ENCODE measurements at places on chromosomes 3 and 15.

GRCh38 chr15:90386221-90386620, 1.8 kb upstream of the IQGAP1 start:
- DNase-seq = no peak

- no peak for DNase-seq
Measured at GRCh38 chr15:74873756-74874424, 725 bp upstream of the SCAMP2 start.

DNA sequence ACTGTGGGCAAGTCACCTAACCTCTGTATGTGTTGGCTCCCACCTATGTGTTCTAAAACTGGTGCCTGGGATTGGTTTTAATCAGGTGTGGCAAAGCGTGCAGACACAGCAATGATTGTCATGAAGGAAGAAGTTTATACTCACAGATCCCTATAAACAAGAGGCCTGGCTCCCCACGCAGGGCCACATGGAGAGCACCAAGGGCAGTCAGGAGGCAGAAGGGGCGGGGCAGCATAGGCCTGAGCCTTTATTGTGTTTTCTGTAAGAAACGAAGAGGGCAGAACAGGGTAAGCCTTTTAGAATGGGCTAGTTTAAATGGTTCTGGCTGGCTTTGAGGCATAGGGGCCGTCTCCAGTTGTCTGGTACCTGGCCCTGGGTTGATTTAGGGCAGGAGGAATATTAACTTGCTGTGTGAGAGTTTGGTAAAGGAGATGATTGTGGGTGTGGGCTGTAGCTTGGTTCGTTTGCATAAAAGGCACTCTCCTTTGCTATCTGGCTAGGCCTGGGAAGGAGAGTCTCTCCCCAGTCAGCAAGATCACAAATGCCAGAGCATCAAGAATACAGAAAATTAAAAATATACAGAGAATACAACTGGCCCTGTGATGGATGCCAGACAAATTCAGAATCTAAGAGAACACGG, 2.2 kb upstream of the FBXW12 start:
- no peak for DNase-seq

DNA sequence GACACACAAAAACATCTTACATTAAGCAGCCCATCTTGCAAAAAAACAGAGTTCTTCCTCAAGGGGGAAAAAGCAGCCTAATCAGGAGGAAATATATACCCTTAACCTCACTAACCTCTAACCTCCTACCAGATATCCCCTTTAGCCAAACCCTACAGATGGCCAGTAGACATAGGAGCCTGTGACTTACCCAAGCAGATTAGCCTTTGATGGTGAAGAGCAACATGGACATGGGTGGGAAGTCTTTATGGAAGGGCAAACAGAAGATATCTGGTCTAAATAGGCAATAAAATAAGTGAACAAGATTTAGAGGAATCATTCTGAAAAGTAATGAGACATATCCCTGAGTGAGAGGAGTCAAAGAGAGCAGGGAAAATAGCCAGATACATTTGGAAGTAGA, 119.4 kb upstream of the ARPP21 start:
- no peak for DNase-seq

DNA sequence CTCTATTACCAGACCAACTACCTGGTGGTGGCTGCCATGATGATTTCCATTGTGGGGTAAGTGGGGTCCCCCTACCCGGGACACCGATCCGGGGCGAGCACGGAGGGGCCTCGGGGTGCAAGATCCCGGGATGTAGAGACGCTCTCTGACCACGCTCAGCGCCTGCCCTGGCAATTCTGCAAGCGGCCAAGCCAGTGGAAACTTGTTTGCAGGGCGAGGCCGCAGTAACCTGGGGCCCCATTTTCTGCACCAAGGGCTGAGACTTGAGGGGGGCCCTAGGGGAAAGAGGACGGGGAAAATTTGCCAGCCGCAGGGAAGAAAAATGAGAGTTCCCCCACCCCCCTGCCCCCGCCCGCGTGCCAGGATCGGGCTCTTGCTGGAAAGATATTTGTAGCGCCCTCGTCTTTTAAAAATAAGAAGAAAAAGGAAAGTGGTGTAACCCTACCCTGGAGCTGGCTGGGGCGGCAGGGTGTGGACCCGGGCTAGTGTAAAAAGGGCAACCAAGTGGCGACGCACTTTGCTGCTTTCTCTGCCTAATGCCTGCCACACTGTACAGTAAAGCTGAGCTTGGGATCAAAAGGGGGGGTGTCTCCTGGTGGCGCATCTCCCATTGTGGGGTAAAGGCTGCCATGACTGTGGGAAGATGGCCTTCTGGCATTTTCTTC, 563 bp downstream of the ARL6IP5 start:
- DNase-seq = no peak

- DNase-seq = no peak
Measured at GRCh38 chr15:76328958-76329357, 7.6 kb upstream of the ISL2 start.

- no peak for DNase-seq
Measured at GRCh38 chr3:104190681-104191080, 1176.0 kb upstream of the ALCAM start.

GRCh38 chr3:186360779-186361178, 1.3 kb downstream of the DGKG start:
- DNase-seq = no peak

DNA sequence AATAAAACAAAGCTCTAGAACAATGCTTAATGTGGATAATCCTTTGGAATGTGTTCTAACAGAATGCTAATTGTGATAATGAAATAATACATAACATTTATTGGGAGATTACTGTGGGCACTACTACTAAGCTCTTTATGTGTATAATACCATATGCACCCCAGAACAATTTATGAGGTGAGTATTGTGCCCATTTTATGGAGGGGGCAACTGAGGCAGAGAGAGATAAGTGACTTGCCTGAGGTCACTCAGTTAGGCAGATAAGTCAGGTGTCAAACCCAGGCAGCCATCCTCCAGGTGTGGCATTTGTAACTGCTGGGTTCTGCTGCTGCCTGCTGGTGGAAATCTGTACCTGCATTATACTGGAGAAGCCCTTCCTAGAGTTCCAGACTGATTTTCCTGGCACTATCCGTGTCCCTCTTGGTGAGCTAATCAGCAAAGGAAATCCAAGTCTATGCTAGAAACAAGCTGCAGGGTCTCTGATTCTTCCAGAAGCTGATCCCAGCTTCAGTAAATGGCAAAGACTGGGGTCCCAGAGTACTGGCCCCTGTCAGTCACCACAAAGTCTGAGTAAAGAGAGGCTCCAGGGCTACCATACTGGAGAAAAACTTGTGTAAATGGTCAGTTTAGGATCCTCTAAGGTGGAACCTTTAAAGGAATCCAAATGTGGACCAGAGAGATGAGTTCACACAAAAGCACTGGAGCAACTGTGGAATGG, 22.6 kb upstream of the RBP1 start:
- no peak for DNase-seq

DNA sequence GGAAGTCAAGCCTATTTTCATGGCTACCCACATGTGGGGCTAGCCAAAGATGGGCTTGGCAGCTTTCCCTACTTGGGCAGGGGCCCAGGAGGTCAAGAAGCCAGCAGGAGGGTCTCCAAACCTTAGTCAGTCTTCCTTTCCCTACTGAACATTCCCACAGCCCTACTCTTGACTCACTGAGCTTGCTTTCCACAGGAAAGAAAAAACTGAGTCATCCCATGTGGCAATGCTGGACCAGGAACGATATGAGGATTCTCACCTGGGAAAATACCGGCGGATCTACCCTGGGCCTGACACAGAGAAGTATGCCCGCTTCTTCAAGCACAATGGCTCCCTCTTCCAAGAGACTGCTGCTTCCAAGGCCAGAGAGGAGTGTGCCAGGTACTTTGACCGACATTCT, 3.7 kb upstream of the NGRN start:
- no peak for DNase-seq

DNA sequence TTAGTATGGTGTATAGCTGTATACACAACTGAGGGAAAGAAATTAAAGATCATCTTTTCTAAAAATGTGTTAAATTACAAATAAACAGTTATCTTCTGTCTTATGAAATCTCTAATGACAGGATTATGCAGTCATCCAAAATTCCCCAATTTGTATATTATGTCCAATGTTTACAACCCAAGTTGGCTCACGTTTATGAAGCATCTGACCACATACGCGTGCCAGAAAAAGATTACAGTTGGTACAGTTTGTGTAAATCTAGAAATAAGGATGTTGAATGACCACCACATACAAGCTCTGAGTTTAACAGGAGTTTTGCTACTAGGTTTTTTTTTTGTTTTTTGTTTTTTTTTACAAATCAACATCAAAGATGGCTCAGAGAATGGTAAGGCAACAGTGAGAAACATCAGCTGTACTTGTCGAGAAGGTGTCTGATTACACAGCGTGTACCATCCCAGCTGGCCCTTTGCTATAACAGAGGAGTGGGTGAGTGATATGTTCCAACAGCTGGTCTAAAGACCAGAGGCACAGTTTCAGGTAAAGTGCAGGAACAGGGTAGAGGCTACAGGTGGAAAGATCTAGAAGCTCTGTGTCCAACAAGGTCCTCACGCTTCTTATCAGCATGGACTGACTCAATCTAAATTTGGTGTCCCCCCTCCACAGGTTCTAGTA, 47.1 kb downstream of the USF3 start:
- no peak for DNase-seq

DNA sequence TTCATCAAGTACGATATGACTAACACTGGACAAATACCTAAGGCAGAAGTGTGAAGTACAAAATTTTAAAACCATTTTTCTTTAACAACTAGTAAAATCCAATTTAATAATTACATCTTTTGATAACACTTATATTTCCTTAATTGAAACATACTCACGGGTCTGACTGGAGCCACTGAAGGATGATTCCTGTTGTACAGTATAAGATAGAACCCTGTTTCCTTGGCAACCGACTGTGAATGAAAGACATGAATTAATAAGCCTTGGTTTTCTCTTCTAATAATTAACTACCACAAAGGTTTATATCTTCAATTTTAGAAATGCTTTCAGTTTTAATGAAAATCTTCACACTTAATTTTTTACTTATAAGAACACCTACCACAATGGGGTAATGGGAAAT, 19.4 kb downstream of the DHX36 start:
- DNase-seq = no peak

- no peak for DNase-seq
Measured at GRCh38 chr15:57355259-57355658, 21.0 kb upstream of the CGNL1 start.

DNA sequence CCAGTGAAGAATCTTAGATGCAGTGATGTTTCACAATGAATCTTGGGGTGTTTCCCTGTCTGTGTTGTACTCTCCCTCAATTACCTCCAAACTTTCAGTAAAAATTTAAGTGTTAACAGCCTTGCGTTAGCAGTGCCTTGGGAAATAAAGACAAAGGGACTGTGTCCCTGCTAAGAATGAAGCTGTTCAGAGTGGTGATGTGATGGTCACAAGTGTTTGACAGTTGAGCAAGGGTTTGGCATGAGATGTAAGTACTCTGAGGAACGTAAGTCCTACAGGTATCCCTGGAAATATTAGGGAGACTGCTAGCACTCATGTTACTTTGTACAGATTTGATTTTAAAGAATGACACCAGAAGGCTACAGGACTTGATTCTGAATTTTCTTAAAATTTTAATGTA, 304.3 kb upstream of the DPH6 start:
- no peak for DNase-seq

GRCh38 chr3:172155897-172156585, 116.7 kb downstream of the FNDC3B start:
- no peak for DNase-seq

DNA sequence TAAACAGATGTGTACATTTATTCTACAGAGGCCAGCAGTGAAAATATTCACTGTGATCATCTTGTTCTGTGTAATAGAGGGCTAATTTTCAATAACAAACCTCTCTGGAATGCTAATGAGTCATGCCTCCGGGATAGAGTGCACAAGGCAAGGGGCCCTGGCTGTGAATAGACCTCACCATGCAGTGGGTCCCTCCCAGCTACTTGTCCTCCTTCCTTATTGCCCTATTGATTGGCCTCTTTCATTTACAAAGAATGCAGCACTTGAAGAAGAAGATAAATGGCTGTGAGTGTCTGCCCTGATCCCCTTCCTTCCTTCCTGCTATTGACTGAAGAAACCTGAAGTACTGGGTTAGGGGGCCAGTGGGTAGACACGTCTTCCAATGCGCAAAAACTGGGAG, 436.3 kb downstream of the WDR72 start:
- no peak for DNase-seq

DNA sequence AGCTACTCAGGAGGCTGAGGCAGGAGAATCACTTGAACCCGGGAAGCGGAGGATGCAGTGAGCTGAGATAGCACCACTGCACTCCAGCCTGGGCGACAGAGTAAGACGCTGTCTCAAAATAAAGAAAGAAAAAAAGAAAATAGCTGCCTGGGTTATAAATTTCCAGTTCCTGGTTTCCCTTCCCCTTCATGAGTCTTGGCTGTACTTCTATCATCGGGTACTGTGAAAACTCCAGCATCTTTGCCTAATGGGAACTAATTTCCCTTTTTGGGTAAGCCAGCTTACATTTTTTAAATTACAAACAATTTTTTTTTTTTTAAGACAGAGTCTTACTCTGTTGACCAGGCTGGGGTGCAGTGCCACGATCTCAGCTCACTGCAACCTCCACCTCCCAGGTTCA, 15.0 kb downstream of the DENND4A start:
- DNase-seq = no peak

DNA sequence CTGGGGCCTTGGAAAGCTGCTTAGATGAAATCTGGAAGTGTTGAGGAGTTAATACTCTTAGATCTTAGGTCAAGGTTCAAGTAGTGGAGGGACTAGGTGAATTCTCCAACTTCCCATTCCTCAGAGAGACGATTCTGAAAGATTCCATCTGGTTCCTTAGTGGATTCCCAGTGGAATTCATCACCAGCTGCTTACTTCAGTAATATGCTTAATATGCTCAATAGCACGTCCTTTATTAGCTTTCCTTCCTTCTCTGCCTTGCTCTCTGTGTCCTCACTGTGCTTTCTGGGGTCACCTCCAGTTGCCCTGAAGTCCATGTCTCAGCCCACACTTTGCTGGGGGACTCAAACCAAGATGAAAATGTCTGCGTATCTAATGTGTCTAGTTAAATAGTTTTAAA, 31.0 kb downstream of the CEP63 start:
- DNase-seq = no peak

DNA sequence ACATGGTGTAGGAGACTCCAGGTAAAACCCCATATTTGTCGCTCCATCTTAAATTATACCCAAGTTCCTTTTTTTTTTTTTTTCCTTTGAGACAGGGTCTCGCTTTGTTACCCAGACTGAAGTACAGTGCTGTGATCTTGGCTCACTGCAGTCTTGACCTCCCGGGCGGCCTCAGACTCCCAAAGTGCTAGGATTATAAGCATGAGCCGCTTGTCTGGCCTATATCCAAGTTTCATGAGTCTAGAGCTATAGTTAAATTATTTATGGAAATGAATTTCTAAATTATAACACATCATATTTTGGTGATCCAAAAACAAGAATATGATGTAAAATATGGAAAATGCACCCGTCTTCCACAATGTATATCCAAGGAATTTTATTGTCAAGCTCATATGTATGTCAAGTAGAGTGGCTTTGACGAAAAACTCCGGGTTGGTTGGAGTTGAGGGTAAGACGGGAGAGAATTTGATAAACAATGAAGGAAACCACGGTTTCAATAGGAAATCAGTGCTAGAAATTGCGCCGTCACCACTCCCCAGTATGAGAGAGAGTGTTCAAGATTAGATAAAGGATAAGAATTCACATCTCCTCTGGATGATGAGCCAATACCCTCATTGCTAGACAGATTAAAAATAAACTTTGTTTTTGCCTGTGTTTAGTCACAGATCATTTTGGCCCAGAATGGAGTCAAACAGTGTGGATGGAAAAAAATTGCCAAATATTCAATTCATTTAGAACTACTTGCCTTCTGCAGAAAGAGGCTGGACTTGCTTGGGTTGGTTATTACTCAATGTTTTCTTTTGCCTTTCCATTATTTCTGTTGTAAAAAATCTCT, 209.2 kb upstream of the NR2F2 start:
- no peak for DNase-seq

GRCh38 chr3:31331278-31331677, 201.4 kb upstream of the STT3B start:
- no peak for DNase-seq

Data from activated CD4-positive, alpha-beta T cell treated with anti-CD3 and anti-CD28 coated beads, Interleukin-2, amount 10 ng/mL, durations not matched to agents 7 days and 5 days (primary cell).